Stimulated activated naive CD4-positive, alpha-beta T cell treated with Interleukin-2 at 50 U/mL for 16 hours (primary cell): ENCODE measurements at places on chromosomes 16 and 17.

GRCh38 chr17:77101521-77102410 lies 39.0 kb upstream of the SEC14L1 start:
- no peak for DNase-seq

DNA sequence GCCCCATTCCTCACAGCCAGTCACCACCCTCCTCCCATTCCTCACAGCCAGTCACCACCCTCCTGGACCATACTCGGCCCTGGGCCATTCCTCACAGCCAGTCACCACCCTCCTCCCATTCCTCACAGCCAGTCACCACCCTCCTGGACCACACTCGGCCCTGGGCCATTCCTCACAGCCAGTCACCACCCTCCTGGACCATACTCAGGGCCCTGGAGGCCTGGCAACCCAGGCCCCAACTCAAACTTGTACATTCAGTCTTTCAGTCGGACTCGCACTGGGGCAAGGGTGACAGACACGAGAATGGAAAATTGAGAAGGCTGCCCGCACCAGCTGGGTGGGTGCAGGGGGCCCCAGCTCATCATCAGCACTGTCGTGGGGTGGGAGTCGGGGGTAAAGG lies 30.4 kb upstream of the FOXK2 start:
- DNase-seq = no peak

- no peak for DNase-seq
Observed at GRCh38 chr17:75370286-75370915, 35.1 kb downstream of the GRB2 start.

DNA sequence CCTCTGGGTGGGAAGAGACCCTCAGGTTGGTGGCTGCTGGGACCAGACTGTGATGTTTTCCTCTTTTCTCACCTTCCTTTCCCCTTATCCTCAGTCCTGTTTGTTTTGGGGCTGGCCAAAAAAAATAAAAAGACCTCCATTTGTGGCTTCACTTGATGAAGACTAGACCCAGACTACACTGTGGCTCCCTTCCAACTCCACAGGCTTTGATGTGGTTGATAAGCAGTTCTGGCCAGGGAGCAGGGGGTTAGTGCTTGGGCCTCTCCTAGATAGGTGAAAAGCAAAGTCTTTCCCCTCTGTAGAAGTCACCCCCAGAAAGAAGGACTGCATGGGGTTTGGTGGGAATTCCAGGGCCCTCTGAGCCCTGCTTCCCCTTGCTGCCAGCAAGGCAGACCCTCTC lies 11.2 kb upstream of the ADAM11 start:
- no peak for DNase-seq

DNA sequence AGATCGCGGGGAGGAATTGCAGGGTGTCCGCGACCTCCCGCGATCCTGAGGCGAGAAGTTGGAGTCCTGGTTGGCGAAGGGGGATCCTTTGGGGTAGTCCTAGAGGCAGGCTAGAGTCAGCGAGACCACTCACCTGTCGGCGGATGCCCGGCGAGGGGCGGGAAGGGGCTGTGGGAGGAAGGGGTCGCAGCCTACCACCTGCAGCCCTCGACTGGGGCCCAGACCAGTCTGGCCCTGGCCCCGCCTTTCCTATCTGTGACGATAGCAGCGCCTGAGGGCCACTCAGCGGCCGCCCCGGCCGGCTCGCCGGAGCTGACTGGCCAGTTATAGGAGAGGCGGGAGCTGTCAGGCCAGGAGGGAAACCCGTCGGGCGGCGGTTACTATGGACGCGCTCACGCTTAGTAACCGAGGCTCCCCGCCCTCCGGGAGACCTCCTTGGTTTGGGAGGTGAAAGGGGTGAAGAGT lies at the start of gene TEKT3:
TEKT3 (minus strand) TSS at position 213 of the 465 bp plus-strand sequence. CDS start 10,012 bp downstream, outside the sequence.
- no peak for DNase-seq

DNA sequence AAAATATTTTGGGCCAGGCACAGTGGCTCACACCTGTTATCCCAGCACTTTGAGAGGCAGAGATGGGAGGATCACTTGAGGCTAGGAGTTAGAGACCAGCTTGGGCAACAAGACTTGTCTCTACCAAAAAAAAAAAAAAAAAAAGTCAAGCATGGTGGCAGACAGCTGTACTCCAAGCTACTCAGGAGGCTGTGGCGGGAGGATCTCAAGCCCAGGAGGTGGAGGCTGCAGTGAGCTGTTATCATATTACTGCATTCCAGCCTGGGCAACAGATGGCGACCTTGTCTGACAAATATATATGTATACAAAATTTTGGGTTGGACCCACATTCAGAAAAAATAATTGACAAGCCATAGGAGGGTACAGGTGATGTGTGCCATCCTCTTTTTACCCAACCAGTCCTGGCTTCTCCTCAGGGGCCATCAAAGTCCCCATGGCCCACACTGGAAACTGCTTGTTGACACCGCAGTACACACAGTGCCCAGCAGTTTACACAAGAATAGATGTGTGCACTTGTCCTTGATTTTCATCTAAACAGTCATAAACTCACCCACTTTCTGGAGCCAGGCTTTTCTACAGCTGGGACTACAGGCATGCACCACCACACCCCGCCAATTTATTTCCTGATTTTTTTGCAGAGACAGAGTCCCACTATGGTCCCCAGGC lies 1.7 kb downstream of the CES2 start:
- DNase-seq = no peak
